Renal pelvis (tissue), 12 donors: ENCODE measurements at places on chromosomes 11 and 22.

- DNase-seq: no peak
Observed at GRCh38 chr11:122978299-122978620, 3.4 kb downstream of the BSX start.

GRCh38 chr11:126419801-126420697 lies 64.6 kb downstream of the ST3GAL4 start:
- DNase-seq: peak; percentile 41

DNA sequence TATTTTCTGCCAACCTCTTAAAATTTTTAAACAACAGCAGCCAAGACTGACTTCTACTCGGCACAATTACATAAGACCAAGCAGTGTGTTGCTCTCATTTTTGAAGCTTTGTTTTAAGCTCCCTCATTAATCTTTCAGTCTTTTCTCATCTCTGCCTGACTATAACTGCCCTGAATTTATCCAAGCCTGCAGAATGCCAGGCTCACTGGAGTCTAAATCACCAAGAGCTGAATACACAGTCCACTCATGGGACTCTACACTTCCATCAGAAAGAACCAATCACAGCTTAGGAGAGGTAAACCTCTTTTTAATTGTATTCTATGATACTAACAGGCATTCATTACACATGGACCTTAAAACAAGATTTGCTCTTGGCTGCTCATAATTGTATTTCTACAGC lies 178.7 kb downstream of the CADM1 start:
- no peak for DNase-seq

- no peak for DNase-seq
Observed at GRCh38 chr11:60485987-60486386, 6.6 kb upstream of the MS4A12 start.

GRCh38 chr11:19344661-19345518 lies 104.1 kb upstream of the E2F8 start:
- DNase-seq: no peak

- no peak for DNase-seq
Observed at GRCh38 chr11:118287006-118287405, 17.5 kb upstream of the CD3E start.

DNA sequence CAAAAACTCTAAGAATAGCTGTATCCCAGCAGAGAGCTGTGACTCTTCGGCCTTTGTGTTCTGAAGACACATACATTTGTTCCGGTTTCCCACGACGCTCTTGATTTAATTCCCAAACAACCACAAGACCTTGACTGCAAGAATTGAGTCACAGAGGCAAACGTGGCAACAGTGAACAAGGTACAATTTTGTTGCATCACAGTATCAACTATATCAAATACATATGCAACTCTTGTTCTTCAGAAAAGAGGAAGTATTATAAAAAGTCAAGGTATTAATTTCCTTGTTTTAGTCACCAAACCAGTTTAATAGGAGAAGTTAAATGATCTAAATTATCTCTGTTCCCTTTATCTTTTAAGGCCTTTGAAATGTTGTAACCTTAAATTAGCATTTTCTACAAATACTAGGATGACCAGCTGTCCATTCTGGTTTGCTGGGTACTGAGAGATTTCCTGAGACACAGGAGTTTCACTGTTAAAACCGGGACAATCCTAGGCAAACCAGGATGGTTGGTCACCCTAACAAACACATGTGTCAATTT lies 11.1 kb downstream of the HPS5 start:
- no peak for DNase-seq

DNA sequence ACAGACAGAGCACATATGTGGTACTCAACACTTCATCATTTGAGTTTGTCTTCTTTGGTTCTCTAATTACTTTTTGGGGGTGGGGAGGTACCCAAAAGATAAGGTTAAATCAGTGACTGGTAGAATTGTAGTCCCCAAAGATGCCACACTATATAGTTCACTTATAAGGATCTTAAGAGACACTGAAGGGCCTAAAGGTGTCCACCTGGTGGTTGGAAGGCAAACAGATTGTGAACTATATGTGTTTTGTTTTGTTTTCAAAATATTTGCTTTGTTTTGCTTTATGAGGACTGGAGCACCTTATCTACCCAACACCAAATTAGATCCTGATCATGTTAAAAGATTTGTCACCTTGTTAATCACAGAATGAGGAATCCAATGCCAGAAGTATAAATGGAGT lies 136.1 kb downstream of the DCDC1 start:
- DNase-seq: no peak

GRCh38 chr11:19378814-19379213 lies 138.1 kb upstream of the E2F8 start:
- DNase-seq: no peak

DNA sequence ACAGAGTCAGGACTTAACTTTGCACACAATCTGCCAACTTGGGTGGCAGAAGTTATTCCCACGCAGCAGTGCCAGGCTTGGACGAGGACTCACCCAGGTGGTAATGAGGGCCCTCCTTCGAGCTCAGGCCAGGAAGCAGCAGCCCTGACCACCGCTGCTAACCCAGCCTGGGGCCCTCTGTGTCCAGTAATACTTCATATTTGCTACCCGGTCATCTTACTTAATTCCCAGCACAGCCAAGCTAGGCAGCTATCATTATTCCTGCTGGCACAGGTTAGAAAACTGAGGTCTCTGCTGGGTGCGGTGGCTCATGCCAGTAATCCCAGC lies 15.4 kb upstream of the LRP5 start:
- no peak for DNase-seq

GRCh38 chr22:44718418-44718817 lies 16.4 kb downstream of the PRR5 start:
- no peak for DNase-seq

- no peak for DNase-seq
Observed at GRCh38 chr11:27120211-27120610, 79.6 kb downstream of the BBOX1 start.

GRCh38 chr11:128868841-128869671 lies 2.0 kb upstream of the KCNJ1 start:
- no peak for DNase-seq

DNA sequence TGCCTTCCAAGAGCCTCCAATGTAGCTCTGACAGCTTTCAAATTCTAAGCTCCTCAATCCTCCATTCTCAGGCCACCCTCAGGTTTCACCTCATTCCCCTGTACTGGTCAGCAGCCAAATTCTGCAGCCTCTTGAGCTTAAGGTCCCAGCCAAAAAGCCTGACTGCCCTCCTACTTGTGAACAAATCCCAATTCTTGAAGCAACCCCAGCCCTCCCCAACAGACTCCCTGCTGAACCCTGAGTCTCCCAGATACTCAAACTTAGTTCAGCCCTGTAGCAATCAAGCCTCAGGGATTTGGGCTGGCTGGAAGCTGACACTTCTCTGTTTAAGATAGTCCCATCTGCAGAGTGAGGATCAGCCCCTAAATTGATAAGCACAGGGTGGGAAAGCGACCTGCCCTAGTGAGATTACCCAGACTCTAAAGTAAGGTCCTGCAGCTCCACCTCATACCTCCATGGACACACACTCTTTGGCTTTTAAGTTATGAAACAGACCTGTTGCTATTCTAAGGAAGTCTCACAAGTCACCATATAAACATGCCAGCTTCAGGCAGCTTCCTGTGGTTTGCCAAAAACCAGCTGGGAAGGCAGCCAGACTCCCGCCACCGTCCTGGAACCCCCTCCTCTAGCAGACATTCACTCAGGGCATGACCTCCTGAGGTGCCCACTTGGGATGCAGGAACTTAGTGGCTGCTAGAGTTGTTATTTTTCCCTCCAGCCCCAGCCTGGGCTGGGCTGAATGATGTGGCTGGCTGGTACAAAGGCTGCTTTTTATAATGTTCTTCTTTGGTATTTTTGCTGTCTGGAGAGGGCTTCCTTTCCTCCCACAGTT lies 82.5 kb upstream of the PICALM start:
- DNase-seq: no peak

- DNase-seq: no peak
Observed at GRCh38 chr11:12188548-12189317, 78.3 kb downstream of the MICAL2 start.

DNA sequence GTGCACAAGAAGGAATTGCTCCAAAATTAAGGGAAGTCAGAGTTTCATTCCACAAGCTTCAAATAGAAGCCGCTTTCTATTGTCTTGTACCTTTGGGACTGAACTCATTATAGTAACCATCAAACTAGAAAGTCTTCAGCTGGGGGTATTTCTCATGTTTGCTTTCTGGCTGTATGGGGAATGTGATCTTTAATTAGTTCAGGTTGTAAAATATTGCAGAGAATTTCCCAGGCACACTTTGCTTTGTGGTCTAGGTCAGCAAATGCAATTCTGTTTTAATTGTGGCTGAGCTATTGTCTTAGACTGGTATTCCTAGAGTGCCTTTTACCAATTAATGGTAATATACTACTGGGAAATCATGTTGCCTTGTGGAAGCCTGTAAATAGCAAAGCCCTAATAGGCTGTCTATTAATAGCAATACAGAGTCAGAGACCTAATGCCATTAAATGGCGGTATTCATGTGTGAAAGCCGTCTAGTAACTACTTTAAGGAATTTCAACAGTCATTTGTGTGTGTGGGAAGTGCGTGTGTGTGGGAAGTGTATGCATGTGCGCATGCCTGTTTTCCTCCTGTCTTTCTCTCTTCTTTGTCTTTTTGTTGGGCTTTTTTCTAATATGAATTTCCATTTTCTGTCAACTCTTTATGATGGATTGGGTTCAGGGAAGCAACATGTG lies 276.6 kb downstream of the FAT3 start:
- peak; percentile 15 for DNase-seq

DNA sequence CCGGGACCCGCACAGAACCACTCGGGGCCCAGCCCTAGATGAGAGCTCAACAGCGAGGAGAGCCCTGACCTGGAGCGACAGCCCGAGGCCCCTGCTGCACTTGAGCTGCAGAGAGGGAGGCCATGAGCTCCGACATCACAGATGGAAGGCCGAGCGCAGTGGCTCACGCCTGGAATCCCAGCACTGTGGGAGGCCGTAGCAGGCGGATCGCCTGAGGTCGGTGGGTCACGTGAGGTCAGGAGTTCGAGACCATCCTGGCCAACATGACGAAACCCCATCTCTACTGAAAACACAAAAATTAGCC lies 13.8 kb upstream of the BRSK2 start:
- no peak for DNase-seq

DNA sequence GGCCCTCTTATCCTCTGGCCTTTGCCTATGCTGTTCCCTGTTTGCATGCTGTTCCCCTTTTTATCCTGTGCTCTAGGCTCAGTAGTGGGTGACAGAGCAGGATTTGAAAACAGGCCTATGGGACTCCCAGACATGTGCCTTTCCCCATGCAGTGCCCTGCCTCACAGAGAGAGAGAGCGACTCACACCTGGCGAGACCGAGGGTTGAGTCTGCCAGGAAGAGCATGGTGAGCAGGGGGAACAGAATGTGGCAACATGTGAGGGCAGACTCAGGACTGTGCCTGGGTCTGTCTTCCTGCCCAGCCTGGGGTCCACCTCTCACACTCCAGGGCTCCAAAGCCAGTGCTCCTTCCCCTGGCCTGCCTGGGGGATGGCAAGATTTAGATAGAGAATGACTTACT lies 75.0 kb downstream of the NFAM1 start:
- no peak for DNase-seq

DNA sequence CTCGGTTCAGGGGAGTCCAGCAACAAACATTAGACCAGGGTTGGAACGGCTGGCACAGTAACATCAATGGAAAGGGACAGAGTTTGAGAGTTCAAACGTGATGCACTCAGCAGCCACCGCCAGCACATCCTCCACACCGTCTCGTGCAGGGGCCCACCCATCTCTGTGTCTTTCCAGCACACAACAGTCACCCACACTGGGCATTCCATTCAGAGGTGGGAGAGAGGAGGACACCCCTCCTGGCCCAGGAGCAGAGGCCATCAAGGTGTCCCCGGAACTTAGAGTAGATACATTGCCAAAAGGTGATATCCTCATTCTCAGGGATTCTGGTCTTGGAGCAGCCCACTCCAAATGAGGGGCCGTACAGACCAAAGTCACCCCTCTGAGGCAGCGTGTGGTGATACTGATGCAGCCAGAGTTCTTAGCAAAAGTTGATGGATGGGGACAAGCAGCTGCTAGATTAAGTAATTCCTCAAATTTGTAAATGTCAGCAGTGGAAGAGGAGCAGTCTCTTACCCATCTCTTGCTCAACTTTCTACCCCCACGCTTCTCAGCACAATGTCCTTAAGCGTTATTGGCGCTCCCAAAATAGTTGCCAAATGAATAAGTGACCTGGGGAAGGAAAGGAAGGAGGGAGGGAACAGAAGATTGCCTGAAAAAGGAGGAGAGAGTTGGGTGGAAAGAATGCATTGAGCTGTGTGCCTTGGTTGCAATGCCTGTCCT lies 5.5 kb downstream of the SNAP29 start:
- no peak for DNase-seq

DNA sequence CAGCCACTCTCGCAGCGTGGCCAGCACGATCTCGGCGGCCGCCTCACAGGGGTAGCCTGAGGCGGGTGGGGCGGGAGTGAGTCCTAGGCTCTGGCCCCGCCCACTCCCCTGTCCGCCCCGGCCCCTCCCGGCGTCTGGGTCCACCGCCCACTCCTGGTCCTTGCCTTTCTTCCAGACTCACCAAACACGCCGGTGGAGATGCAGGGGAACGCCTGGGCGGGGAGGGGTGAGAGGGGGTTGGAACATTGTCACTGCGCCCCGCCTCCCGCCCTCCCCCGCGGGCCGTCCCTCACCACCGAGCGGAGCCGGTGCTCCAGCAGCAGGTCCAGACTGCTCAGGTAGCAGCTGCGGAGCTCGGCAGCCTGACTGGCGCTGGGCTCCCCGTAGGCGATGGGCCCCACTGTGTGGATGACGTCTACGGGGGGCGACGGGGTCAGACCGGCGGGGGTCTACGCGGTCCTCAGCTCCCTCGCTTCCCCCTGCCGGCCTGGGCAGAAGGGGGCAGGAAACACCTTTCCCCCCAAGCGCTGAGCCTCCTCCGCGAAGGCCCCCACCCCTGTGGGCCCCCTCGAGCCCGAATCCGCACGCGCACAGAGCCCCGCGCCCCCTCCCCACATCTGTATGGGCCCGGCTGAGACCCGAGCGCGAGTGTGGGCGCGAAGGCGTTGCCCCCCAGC lies 13.2 kb downstream of the OTUB1 start:
- DNase-seq: no peak

DNA sequence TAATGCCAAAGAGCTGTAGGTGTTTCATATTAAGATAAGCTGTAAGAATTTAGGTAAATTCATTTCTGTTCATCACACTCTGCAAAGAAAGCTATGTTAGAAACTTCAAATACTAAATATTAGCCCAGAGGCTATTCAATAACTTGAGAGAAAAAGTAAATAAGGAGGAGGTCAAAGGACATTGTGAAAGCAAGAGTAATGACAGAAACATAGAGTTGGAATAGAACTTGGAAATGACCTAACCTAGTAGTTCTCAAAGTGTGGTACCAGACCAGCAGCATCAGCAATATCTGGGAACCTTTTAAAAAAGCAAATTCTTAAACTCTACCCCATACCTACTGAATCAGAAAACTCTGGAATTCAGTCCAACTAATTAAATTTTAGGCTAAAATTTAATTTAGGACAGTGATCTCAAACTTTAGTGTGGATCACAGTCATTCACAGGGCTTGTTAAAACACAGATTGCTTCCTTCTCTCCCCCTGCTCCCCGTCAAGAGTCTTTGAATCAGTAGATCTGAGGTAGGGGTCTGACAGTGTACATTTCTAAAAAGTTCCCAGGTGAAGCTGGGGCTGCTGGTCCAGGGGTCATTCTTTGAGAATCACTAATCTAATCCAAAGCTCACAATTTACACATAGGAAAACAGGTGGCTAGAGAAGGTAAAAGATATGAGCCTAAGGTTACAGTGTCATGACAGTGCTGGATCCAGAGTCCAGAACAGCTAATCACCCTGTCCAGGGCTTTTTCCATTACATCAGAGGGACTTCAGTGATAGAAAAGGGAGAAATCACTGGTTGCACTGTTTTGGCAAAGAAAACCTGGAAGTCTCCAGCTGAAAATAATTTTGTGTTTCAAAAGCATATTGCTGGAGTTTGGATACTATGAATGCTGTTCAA lies 241.1 kb downstream of the SOX6 start:
- no peak for DNase-seq
